ENCODE measurements at places on chromosomes 16 and 17. TPM values are rescaled to one million over a fixed set of nuclear protein-coding genes. Genes with fewer than 3 reads are reported as not detected.

Gene RAB37
- total RNA-seq = 0.23 TPM

Gene CCL1
- not detected for total RNA-seq

Gene SMIM5
- total RNA-seq = not detected

Gene DHRS7C
- not detected for total RNA-seq

Gene VPS35L
- 40.1 TPM for total RNA-seq

Gene C1QTNF1
- total RNA-seq = 283 TPM

All from smooth muscle cell of the umbilical artery (primary cell).